Urinary bladder (tissue), 4 donors: ENCODE measurements at places on chromosomes 7 and 10.

DNA sequence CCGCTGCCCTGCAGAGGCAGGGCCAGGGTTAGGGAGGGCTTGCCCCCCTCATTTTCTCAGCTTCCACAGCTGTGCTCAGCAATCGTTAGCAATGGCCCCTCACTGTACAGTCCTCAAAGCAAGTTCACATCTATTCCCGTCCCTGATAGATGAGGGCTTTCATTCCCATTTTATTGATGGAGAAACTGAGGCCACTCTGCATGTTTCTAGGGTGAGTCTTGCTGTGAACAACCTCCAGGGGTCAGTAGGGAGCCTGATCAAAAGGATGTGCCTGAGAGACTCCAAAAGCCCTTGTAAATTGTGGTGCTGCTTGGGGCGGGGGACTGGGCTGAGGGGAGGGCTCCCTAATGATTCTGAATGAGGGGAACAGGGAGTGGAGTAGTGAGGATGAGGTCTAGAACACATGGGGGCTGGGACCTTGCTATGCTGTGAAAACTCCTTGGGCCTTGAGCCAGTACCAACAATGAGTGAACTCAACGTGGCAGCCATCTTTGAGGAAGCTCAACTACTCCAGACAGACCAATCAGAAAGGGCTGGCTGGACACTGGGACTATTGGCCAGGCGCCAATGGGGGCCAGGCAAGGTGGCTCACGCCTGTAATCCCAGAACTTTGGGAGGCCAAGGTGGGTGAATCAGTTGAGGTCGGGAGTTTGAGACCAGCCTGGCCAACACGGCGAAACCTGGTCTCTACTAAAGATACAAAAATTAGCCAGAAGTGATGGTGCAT lies 6.7 kb upstream of the GRIFIN start:
- no peak for DNase-seq

DNA sequence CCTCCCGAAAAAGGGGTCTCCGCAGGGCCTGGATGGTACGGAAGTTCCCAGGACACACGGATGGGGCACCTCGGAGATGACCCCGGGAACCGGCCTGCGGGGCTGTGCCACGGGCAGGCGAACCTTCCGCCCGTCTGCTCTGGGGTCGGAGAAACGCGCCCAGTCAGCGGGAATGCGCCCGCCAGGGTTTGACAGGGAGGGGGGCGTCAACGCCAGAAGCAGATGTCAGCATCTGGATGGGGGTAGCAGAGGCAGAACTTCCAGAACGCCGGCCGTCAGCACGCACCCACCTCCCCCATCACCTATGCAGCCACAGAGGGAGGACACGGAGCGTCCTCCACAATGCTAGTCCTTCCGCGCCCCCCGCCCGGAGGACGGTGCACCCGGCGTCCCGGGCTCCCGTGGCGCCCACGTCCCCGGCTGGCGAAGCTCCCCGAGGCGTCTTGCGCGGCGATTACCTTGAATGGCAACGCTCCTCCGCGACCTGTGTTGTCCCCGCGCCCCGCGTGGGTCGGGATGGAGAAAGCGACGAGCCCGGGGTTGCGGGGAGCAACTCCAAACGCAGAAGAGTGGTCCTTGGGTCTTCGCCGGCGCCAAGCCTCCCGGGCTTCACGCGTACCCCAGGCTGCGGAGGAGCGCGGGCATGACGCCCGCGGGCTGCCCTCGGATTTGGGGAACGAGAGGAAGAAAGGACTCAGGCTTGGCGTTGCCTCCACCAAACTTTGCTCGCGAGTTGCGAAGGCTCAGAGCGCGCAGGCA lies 561 bp downstream of the FGFR2 start:
- no peak for DNase-seq

- no peak for DNase-seq
Observed at GRCh38 chr7:80635998-80636397, 2.4 kb upstream of the CD36 start.

DNA sequence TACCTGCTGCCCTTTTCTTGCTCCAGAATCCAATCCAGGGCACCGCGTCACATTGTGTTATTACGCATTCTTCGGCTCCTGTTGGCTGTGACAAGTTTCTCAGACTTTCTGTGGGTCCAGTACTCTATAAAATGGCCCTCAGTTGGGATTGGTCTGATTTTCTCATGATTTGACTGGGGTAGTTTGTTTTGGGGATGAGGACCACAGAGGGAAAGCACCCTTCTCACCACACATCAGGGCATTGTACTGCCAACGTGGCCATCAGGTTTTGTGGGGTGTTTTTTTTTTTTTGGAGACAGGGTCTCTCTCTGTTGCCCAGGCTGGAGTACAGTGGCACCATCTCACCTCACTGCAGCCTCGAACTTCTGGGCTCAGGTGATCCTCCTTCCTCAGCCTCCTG lies 17.0 kb upstream of the ORAI2 start:
- no peak for DNase-seq
